ENCODE measurements at places on chromosomes 6 and 20. TPM values are rescaled to one million over a fixed set of nuclear protein-coding genes. Genes with fewer than 3 reads are reported as not detected.

The PHACTR1 gene
- 2.3 TPM for total RNA-seq

The COL9A3 gene
- not detected for total RNA-seq

The KCNK5 gene
- 0.47 TPM for total RNA-seq

The TNXB gene
- total RNA-seq: 8.3 TPM

The ZNF831 gene
- total RNA-seq: 25.9 TPM

The HCRTR2 gene
- not detected for total RNA-seq

The DSP gene
- total RNA-seq: 0.14 TPM

The AVP gene
- 0.47 TPM for total RNA-seq

The NKAIN2 gene
- not detected for total RNA-seq

The GRM4 gene
- total RNA-seq: 0.08 TPM

The OLIG3 gene
- total RNA-seq: not detected

The WFDC2 gene
- not detected for total RNA-seq

The ECT2L gene
- total RNA-seq: not detected

The APOBEC2 gene
- not detected for total RNA-seq

The GPLD1 gene
- 0.59 TPM for total RNA-seq

The FOXQ1 gene
- total RNA-seq: not detected

The NOX3 gene
- total RNA-seq: not detected

The TREML2 gene
- 0.91 TPM for total RNA-seq

The SUMO4 gene
- total RNA-seq: 8.7 TPM

The APMAP gene
- 11.3 TPM for total RNA-seq

The ZSCAN23 gene
- total RNA-seq: 0.78 TPM

The GATA5 gene
- total RNA-seq: not detected

The DDRGK1 gene
- 43.4 TPM for total RNA-seq

The KCNK16 gene
- not detected for total RNA-seq

The ERVFRD-1 gene
- total RNA-seq: not detected

The HSD17B8 gene
- 10.5 TPM for total RNA-seq

The RUNX2 gene
- 18.0 TPM for total RNA-seq

The ITPR3 gene
- 44.5 TPM for total RNA-seq

The JAG1 gene
- total RNA-seq: 0.77 TPM

The SOX18 gene
- total RNA-seq: not detected

The MAP7 gene
- 0.45 TPM for total RNA-seq

The TRAM2 gene
- total RNA-seq: 7.6 TPM

The SLC26A8 gene
- total RNA-seq: not detected

The ZBP1 gene
- 40.1 TPM for total RNA-seq

The TRIM15 gene
- not detected for total RNA-seq

The PPIL6 gene
- total RNA-seq: 1.3 TPM

The C6orf58 gene
- not detected for total RNA-seq

The BMP2 gene
- not detected for total RNA-seq

The PPP1R16B gene
- 91.1 TPM for total RNA-seq

The RIN2 gene
- 0.17 TPM for total RNA-seq

The CUL7 gene
- 5.9 TPM for total RNA-seq

The SULF2 gene
- 1.5 TPM for total RNA-seq

The PPP1R14C gene
- not detected for total RNA-seq

The ENPP3 gene
- total RNA-seq: 0.22 TPM

The TPBG gene
- total RNA-seq: 0.56 TPM

The NEURL2 gene
- total RNA-seq: 1.5 TPM

The TFEB gene
- total RNA-seq: 23.8 TPM

Data from CD4-positive, alpha-beta T cell (primary cell).